ENCODE measurements at places on chromosomes 1 and 21. TPM values are rescaled to one million over a fixed set of nuclear protein-coding genes. Genes with fewer than 3 reads are reported as not detected.

GRCh38 chr1:153072806-153073726, 1.7 kb upstream of the SPRR2B start:
- H3K27me3 ChIP-seq = no peaks in the 10 kb centered on the region
- no peak overlapping the region for H3K4me3 ChIP-seq
- H3K36me3 ChIP-seq = no peaks in the 10 kb centered on the region
- H3K27ac ChIP-seq = no peak overlapping the region
- H3K4me1 ChIP-seq = no peaks in the 10 kb centered on the region

DNA sequence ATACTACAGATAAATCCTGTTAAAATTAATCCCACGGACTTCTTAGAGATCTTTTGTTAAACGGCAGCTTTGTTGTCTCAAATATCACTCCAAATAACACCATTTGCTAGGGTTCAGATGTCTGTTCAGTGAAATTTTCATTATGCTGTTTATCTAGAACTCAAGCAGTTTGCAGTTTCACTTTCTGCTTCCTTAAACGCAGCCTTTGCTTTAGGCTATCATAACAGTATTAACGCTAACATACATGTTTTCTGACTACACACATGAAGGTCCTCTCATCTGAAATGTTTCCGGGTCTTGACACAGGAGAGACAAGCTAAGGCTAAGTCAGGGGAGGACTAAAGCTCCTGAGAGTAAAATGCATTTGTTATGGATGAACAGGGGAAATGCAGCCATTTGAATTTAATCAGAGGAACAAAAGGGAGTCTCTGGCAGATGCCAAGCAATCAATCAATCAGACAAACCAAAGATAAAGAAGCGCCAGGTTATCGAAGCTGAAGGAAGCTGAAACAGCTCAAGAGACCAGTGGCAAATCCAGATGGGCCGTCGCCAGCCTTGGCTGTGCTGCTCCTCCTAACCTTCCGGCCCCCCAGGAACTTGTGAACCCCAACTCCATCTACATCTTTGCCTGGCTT, 16.9 kb downstream of the CCSAP start:
- no peak overlapping the region for H3K4me3 ChIP-seq
- H3K27me3 ChIP-seq = no peaks in the 10 kb centered on the region
- no peak for DNase-seq
- H3K4me1 ChIP-seq = no peaks in the 10 kb centered on the region
- no peak overlapping the region for H3K27ac ChIP-seq

DNA sequence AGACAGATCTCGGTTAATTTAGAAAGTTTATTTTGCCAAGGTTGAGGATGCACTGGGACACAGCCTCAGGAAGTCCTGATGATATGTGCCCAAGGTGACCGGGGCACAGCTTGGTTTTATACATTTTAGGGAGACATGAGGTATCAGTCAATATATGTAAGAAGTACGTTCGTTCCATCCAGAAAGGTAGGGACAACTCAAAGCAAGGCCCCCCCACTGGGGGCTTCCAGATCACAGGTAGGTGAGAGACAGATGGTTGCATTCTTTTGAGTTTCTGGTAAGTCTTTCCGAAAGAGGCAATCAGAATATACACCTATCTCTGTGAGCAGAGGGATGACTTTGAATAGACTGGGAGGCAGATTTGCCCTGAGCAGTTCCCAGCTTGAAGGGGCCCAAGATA, 60.4 kb upstream of the VTCN1 start:
- no peaks in the 10 kb centered on the region for H3K36me3 ChIP-seq
- no peak for DNase-seq
- no peak overlapping the region for H3K27ac ChIP-seq
- H3K4me3 ChIP-seq = no peak overlapping the region
- no peaks in the 10 kb centered on the region for H3K4me1 ChIP-seq

LPAR3 gene
- total RNA-seq = not detected

DNA sequence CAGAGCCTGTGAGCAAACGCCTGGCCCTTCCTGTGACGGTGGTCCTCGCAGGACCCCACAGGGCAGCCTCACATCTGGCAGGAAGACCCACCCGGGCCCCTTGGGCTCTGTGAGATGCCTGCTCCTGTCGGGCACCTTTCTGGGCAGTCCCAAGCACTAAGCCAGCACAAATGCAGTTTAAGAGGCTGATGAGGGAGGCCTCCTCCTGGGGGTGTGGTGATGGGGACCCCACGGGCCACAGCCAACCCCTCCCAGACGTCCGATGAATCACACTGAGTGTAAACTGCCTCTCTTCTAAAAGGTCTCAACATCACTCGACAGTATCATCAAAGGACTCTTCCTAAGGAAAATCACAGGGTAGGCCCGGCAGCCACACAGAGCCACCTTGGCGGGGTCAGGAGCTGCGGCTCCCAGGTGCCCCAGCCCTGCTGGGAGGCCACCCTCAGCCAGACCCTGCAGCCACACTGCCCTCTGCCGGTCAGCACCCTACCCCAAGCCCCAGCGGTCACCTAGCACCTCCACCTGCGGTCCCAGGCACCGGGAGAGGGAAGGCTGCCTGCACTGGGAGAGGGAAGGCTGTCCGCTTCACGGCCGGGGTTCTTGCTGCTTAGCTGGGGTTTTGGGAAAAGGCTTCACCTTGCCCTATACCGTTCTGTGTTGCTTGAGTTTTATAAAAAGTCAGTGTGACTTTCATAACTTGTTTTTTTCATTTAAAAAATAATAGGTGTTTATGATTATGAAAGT, 3.9 kb upstream of the PRKCZ start:
- H3K36me3 ChIP-seq = no peaks in the 10 kb centered on the region
- H3K4me1 ChIP-seq = no peaks in the 10 kb centered on the region
- no peak overlapping the region for H3K27ac ChIP-seq

DNA sequence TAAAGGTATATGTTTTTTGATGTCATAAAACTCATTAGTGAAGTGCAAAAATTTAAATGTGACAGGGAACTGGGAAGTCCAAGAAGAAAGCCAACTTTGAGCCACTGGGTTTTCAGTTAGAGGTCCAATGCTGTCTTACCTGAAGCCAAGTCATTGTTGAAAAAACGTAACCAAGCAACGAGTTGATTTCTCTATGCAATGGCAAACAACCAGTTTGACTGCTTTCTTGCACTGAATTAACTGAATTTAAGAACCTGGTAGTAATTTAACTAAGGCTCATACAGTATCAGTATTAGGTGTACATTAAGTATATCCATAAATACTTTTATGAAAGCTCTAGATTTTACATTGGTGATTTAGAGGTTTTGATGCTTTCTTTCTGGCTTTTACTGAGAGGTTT, 20.2 kb upstream of the S1PR1 start:
- H3K27me3 ChIP-seq = no peaks in the 10 kb centered on the region
- no peak overlapping the region for H3K27ac ChIP-seq
- DNase-seq = no peak
- H3K4me3 ChIP-seq = no peak overlapping the region
- no peaks in the 10 kb centered on the region for H3K36me3 ChIP-seq
- peaks cover 2% of the 10 kb centered on the region for H3K4me1 ChIP-seq

MFAP2 gene
- 26.3 TPM for total RNA-seq

GRCh38 chr1:79469139-79469538, 462.6 kb upstream of the ADGRL4 start:
- H3K27me3 ChIP-seq = no peaks in the 10 kb centered on the region
- H3K4me3 ChIP-seq = no peak overlapping the region
- H3K27ac ChIP-seq = no peak overlapping the region
- no peaks in the 10 kb centered on the region for H3K4me1 ChIP-seq

GRCh38 chr1:19032701-19033514, 76.4 kb upstream of the IFFO2 start:
- no peaks in the 10 kb centered on the region for H3K4me1 ChIP-seq
- no peak for DNase-seq
- H3K27ac ChIP-seq = no peak overlapping the region
- H3K27me3 ChIP-seq = no peaks in the 10 kb centered on the region
- no peak overlapping the region for H3K4me3 ChIP-seq
- no peaks in the 10 kb centered on the region for H3K36me3 ChIP-seq

KCNA3 gene
- not detected for total RNA-seq

DNA sequence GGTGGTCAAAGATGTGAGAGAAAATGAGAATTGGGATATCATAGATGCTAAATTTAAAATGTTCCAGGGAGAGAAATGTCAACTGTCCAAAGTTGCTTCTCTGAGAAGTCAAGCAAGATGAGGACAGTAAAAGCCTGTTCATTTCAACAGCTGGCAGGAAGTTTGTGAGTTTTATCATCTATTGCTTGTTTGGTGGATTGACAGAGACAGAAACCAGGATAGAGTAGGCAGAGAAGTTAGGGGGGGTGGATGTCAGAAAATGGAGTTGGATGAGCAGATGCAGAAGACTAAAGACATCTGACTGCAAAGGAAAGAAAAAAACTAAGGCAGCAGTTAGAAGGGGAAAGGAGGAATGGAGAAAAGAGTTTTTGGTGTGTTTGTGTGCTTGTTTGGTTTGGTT, 78.4 kb downstream of the AK5 start:
- no peak overlapping the region for H3K4me3 ChIP-seq
- no peak overlapping the region for H3K27ac ChIP-seq
- H3K27me3 ChIP-seq = no peaks in the 10 kb centered on the region
- DNase-seq = no peak
- H3K4me1 ChIP-seq = no peaks in the 10 kb centered on the region
- H3K36me3 ChIP-seq = no peaks in the 10 kb centered on the region

DNA sequence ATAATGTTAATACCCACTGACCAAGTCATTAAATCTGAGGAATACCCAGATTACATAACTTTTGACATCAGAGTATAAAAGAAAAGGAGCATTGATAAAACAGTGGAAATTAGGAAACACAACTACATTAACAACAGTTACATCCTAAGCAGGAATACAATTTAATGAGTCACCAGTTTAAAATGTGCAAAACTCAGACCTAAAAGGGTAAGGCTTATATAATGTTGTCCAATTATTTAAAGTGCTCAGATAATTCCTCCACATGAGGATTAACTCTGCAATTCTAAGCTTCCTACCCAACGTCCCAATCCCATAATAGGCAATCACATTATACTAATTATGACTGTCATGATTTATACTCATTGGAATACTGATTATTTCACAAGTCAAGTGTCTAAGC, 50.5 kb downstream of the ABL2 start:
- H3K4me1 ChIP-seq = peaks cover 8% of the 10 kb centered on the region
- H3K4me3 ChIP-seq = no peak overlapping the region
- no peak for DNase-seq
- H3K36me3 ChIP-seq = no peaks in the 10 kb centered on the region
- no peaks in the 10 kb centered on the region for H3K27me3 ChIP-seq

OR2M3 gene
- not detected for total RNA-seq

- H3K27me3 ChIP-seq = no peaks in the 10 kb centered on the region
- no peak for DNase-seq
- H3K4me3 ChIP-seq = no peak overlapping the region
- H3K36me3 ChIP-seq = no peaks in the 10 kb centered on the region
These were observed 24.8 kb upstream of the SLC22A15 start for GRCh38 chr1:115951560-115951959.

- no peak overlapping the region for H3K27ac ChIP-seq
- no peaks in the 10 kb centered on the region for H3K27me3 ChIP-seq
- no peaks in the 10 kb centered on the region for H3K4me1 ChIP-seq
- no peaks in the 10 kb centered on the region for H3K36me3 ChIP-seq
- H3K4me3 ChIP-seq = no peak overlapping the region
These were observed 34.5 kb upstream of the SLC35D1 start for GRCh38 chr1:67088440-67088839.

GRCh38 chr1:192491804-192492554, 83.6 kb upstream of the RGS1 start:
- H3K27me3 ChIP-seq = no peaks in the 10 kb centered on the region
- no peaks in the 10 kb centered on the region for H3K4me1 ChIP-seq
- no peak overlapping the region for H3K4me3 ChIP-seq
- DNase-seq = no peak
- no peaks in the 10 kb centered on the region for H3K36me3 ChIP-seq

All from ascending aorta (tissue), 2 donors.